ENCODE measurements at places on chromosomes 3 and 15.

- no peak for DNase-seq
These were observed 167.0 kb downstream of the VGLL4 start for GRCh38 chr3:11476735-11477144.

- DNase-seq, result no peak
These were observed at the start of gene PCSK6 for GRCh38 chr15:101489599-101490407. TSS of gene PCSK6 (minus strand) at chr15:101489707. CDS start at chr15:101489670, 37 bp downstream.

GRCh38 chr3:144864646-144865045, 893.0 kb downstream of the DIPK2A start:
- DNase-seq, result no peak

- no peak for DNase-seq
These were observed 202.6 kb downstream of the VGLL3 start for GRCh38 chr3:86788371-86788770.

GRCh38 chr3:127720161-127720823, 47.5 kb downstream of the ABTB1 start:
- DNase-seq, result no peak

DNA sequence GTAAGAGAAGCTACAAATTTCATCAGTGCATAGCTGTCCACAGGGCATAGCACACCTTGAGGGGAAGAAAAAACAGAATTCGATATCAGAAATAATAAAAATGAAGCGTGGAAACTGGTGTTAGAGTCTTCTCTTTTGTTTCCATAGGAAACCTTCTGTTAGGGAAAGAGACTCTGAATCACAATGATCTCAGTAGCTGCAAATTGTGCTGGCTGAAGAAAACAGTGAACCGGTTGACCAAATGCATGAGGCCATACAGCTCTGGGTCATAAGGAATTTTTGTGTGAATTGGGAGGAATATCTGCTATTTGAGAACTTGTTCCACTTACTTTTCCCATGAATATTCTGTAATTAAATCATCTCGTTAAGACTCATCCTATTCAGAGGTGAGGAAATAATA, 580.2 kb upstream of the NECTIN3 start:
- DNase-seq, result no peak

GRCh38 chr3:41682382-41682781, 279.5 kb downstream of the ULK4 start:
- no peak for DNase-seq

DNA sequence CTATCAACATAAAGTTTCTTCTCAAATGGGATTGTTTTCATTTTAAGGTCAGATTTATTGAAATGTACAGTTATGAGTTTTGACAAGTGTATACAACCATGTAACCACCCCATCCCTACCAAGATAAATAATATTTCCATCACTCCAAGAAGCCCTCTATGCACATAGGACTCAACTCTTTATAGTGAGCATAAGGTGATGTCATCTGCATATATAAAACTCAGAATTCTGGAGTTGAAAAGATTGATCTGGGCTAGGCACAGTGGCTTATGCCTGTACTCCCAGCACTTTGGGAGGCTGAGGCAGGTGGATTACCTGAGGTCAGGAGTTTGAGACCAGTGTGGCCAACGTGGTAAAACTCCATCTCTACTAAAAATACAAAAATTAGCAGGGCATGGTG, 10.3 kb upstream of the GK5 start:
- no peak for DNase-seq

- no peak for DNase-seq
These were observed 13.5 kb upstream of the SUCNR1 start for GRCh38 chr3:151859905-151860304.

DNA sequence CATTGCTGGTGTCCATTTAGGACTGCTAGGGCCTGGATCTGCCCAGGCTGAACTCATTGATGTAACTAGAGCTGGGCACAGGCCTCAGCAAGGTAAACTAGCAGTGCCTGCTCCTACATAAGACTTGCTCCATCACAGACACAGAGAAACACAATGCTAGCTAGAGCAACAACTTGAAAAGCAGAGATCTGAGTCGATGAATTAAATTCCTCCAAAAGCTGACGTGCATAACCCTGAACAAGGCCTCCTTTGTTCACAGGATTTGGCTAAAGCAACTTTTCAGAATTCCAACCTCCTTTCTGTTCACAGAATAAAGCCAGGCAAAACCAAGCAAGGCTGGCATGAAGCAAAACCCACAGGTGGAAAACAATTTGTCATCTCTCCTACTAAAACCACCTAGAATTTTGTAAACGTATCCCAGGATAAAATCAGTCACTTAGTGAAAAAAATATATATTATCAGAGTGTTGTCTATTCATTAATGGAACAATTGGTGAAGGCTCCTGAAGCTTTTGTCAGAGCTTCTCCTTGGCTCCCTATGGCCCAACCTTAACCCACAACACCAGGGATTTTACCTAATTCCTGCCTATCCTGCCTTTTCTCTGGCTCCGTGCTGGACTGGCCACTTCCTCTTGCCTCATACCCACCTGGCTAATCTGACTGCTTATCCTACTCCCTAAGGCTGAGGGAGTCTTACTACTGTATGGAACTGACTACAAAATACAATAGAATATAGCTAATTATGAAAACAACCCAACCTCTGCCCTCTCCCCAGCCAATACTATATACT, 39.9 kb downstream of the PLCH1 start:
- DNase-seq, result no peak

DNA sequence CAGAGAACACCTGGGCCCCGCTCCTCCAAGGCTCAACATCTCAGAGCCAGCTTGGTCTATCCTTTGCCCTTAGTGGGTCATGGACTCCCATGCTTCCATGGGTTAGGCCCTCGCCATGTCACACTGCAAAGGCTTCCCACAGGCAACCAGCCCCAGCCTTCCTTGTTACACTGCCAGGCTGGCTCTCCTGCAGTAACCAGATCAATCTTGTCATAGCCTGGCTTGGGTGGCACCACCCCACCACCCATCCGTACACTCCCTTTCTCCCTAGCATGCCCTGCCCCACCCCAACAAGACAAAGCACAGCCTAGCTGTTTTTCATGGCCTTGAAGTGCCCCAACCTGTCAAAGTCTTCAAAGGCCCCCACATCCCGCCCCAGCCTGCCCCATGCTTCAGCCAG, 30.5 kb downstream of the CA12 start:
- DNase-seq, result no peak

DNA sequence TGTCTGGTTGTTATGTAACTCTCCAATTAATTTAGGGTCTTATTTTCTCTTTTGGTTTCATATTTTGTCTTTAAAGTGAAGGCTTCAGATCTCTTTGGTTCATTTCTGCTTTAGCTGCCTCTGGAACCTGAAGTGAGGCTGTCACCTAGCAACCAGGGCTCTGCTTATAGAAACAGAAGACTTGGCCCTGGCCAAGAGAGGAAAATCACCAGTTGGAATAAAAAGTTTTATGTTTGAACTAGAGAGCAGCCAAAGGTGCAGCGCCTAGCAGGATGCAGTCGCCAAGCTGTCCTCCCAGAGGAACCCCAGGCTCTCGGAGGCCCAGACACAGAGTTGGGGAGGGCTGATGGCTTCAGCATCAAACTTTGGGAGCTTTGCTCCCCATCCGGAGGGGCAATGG, 41.1 kb downstream of the LYZL4 start:
- no peak for DNase-seq

- no peak for DNase-seq
These were observed 95.3 kb upstream of the SOX2 start for GRCh38 chr3:181616088-181617070.

DNA sequence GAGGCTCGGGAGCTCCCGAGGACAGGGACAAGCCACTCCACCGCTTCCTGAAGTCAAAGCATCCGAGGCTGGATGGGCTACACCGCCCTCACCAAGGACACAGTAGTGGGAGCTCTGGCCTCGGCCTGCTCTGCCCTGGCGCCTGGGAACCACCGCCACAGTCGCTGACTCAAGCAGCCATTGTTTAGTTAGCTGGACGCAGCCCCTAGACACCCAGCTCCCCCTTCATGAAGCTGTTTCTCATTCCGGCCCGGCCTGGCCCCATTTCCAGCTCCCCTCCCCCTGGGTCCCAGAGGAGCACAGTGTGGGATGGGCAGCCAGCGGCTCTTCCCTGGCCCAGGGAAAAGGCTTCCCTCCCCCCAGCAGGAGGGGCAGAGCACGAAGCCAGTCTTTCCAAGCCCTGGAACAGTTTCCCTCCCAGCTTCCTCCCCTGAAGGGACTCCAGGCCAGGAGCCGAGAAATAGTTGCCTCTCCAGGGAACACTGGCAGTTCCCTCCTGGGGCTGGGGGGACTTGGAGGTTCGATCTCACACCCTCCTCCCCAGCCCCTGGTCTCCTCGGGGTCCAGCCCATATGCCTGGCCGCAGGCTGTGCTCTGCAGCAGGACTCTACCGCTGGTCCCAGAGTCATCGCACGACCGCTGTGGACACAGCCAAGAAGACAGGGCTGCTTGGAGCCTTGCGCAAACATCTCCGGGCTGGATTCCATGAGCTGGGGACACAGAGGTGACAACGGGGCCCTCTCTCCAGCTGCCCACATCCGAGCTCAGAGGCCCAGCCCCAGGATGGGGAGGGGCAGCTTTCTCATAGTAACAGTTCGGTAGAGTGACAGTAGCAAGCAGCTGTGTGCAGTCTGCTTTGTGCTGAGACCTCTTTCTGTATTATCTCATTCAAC, 10.0 kb downstream of the PLXND1 start:
- DNase-seq, result no peak

GRCh38 chr3:176275538-176275937, 921.7 kb downstream of the TBL1XR1 start:
- no peak for DNase-seq

GRCh38 chr3:138653567-138653966, 45.0 kb downstream of the FAIM start:
- no peak for DNase-seq

DNA sequence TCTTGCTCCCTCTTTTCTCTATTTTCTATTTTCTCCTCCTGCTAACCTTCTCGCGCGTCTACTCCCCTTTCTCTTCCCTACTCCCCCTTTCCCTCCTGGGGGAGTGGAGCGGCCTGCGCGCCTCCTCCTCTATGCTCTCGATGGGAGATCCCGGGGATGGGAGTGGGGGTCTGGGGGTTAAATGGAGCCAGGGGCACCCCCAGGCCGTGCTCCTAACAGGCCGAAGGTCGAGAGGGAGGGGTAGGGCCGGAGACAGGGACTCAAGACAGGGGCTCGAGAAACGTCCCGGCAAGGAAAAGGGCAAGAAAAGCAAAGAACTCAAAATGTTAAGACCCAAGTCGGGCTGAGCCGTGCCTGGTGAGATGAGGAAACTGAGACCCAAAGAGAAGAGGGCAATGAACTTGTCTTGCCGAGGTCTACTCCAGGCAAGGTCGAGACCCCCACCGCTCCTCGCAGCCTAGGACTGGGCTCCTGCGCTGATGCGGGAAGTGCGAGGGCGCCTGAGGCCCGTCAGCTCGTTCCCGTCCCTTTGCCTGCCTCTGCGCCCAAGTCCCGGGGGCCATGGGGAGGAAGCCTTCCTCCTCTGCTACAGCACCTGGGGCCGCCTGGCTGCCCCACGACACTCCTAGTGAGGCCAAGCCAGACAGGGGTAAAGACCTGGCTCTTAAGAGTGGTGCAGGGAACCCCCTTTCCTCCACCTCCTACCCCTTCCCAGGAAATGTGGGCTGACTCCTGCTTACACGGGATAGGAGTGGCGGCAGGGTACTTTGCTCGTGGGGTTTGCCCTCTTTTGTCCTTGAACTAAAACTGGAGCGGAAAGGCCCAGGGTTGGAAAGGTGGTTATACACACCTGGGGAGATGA, 770 bp upstream of the MEGF11 start:
- no peak for DNase-seq

All from GM12878 (cell line).